ENCODE measurements at places on chromosomes 3 and 15.

DNA sequence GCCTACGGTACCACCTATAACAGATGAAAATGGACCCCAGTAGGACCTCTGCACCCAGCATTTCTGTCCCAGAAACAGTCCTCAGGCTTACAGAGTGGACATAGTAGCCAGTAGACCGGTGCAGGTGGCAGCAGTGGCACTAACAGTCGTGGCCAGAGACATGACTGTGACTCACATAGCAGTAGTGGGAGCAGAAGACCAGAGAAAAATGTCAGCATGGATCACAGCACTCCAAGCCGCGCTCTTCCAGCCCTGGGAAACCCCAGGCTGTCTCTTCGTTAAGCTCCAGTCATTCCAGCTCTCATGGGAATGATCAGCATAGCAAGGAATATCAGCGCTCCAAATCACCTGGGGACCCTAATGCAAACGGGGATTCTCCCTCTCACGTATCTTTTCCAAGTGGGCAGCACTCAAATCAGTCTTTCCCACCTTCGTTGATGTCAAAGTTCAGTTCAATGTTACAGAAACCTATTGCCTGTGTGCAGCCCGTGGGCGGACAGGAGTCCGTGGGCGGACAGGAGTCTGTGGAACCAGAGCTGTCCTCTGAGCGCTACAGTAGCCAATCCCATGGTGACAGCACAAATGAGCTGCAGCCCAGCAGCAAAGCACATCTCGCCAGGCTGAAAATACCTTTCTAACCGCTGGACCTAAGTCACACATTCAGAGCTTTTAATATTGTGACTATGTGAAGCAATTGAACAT is 10.5 kb downstream of the BFSP2 start:
- DNase-seq: no peak

DNA sequence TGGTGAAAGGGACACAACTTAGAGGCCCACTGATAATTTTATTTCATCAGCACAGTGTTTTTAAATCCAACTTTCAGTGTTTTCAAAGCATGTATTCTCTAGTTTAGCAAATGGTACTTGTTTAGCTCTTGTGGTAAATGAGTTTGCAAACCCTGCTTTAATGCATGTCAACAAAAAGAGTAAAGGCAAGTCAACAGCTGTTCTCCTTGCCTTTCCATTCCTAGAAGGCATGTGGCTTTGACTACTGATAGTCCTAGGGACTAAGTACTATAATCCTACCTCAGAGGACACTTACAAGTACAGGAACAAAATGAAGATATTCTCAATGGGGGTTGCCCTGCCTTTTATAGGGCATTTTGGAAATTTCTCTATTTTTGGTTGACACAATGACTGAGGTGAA is 13.1 kb downstream of the NPTN start:
- DNase-seq: no peak

DNA sequence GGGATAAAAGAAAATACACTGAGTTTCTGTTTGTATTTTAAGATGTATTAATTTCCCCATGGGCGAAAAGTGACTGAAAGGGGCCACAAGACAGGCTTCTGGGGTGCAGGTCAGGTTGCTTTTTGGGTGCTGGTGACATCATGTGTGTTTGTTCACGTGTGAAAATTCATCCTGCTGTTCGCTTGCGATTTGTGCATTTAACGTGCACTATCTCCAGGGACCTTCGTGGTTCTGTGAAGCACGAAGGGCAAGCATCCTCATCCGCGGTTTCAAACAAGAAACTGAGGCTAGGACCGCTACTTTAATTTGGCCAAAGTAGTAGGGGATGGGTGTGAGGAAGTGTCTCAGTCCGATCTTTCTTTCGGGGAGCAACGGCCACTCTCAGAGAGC is 1.6 kb upstream of the SMAD6 start:
- DNase-seq: no peak

GRCh38 chr3:104286645-104287044 is 1080.1 kb upstream of the ALCAM start:
- no peak for DNase-seq

DNA sequence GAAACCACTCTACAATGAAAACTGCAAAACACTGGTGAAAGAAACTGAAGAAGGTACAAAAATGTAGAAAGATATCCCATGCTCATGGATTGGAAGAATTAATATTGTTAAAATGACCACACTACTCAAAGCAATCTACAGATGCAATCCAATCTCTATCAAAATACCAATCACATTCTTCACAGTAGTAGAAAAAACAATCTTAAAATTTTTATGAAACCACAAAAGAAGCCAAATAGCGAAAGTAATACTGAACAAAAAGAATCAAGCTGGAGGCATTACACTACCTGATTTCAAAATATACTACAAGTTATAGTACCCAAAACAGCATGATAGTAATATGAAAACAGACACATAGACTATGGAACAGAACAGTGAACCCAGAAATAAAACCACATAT is 36.9 kb downstream of the TXNRD3 start:
- DNase-seq: no peak

DNA sequence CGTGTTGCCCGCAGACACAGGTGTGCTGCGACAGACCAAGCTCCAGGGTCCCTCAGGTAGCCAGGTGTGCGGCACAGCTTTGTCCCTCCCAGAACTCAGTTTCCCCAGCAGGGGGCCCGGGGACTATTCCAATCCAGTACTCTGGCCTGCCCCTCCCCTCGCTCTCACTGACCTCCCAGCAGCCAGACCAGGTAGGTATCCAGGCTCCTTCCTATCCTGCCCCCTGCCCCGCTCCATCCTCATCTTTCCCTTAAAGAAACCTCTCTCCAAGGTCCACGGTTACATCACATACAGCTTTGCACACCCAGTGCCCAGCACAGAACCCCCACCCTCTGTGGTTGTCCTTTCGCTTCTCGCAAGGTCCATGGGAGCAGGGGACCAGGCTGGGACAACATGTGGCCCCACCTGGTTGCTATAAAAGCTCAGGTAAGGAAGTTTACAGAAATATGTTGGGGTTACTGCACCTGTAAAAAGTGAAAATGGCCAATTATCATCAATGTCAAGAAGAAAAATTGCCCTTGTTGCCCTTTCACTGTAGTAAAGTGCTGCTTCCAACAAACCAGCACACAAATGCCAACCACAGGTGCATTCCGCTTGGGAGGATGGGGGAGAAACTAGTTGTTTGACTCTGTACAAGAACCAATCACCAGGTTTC is 7.3 kb upstream of the CYP11A1 start:
- no peak for DNase-seq

GRCh38 chr3:37707428-37708372 is 154.0 kb upstream of the CTDSPL start:
- no peak for DNase-seq

GRCh38 chr3:126867863-126868200 is 115.1 kb upstream of the PLXNA1 start:
- DNase-seq: no peak

- DNase-seq: no peak
These were observed 60.5 kb downstream of the LMCD1 start for GRCh38 chr3:8562081-8562595.

- DNase-seq: no peak
These were observed 24.7 kb upstream of the TM2D3 start for GRCh38 chr15:101676921-101677329.

DNA sequence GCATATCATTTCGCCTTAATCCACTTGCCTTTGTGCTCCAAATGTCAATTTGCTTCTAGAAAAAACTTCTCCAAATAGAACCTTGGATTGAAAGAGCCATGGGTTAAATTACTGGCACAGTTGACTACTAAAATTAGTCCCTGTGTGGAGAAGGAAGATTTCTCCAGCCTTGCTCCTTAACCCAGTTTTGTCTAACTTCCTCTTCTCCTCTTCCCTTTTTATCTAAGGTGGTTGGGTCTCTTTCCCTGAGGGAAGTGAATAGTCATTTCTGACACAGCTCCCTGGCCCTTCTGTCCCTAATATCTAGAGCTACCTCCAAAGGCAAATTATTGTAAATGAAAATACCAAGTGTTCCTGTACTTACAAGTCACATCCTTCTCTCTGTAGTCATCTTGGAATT is 527.9 kb upstream of the TBL1XR1 start:
- no peak for DNase-seq

DNA sequence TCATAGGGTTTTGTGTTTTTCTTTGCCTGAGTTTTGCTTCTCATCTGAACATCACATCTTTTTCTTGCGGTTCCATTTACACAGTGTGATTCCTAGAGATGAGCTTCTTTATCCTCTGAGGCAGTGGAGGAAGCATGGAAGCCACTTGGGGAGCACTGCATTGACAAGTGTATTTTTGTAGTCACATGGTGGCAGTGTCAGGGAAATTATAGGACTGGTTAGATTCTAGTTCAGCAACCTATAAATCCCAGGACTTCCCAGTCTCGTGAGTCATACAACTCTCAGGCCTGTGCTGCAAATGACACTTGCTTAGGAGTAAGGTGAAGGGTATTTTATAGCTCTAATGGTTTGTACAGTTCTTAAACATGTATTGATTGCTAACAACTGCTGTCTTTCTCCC is 58.4 kb downstream of the RBM6 start:
- no peak for DNase-seq
